Right cardiac atrium (tissue), 5 donors: ENCODE measurements at places on chromosomes 7 and 10. TPM values are rescaled to one million over a fixed set of nuclear protein-coding genes. Genes with fewer than 3 reads are reported as not detected.

GRCh38 chr7:73969991-73970390 lies 58.0 kb upstream of the ELN start:
- no peak for DNase-seq

DNA sequence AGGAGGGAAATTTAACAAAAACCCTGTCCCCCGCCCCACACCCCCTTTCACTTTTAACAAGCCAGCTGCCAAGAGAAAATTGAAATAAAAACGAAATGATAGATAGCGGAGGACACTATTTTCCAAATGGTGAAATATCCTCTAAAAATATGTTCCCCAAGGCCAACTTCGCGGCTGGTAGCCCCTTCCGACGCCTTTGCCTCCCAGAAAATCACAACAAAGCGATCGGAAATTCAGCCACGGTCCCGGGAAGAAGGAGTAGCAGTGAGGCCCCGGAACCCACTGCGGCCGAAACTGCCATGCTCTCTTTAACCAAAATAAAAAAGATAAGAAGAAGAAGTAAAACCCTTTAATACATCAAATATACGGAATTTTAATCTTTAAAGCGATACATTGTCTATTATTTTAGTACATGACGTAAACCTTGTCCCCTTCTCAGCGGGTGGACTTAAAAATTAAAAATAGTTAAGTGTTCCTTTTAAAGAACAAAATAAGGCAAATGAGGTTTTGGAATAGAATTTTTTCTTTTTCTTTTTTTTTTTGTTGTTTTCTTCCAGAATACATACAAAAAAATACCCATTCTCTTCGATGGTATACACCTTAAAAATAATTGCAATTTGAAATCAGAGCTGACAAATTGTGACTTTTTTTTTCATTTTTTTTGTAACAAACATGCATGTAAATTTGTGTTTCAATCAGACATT lies 3.9 kb downstream of the ZNF503 start:
- no peak for DNase-seq

DNA sequence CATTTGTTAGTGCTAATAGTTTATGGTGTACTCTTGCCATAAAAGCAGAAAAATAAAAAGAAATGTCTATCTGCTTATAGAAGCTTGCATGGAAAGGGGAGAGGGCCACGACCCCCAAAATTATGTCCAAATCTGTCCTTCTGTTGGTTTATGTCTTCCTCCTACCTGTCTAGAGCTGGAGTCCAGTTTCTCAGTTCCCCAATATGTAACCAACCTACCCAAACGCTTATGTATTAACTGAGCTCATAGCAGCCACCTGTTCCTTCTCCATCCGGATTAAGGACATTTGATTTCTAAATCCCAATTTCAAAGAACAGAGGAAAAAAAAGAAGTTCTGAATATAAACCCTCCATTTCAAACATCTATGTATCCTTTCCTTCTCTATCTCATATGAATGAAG lies 30.3 kb upstream of the TPK1 start:
- no peak for DNase-seq

Gene MMP21
- total RNA-seq, result 0.71 TPM

DNA sequence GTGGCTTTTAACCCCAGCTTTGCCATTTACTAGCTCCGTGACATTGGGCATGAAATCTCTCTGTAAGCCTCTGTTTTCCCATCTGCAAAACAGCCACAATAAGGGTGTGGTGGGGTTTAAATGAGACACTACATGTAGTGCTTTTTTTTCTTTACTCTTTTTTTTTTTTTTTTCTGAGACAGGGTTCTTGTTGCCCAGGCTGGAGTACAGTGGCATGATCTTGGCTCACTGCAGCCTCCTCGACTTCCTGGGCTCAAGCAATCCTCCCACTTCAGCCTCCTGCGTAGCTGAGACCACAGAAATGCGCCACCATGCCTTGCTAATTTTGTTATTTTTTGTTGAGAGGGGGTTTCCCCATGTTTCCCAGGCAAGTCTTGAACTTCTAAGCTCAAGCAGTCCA lies 8.3 kb upstream of the DENND10 start:
- no peak for DNase-seq

DNA sequence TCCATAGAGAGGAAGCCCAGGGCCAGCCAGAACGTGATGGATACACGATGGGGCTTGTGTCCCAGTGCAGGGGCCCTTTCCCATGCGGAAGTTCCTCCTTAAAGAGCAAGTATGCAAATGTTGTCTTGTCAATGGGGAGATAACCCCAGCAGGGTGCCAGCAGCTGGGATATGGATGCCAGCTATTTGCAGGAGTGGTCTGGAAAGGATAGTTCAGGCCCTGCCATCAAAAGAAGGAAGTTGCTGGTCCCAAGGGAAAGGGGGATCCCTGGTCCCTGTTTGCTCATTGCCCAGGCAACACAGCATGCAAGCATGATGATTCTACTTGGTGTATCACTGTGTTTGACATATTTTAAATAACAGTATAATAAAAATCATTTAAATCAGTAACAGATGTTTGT lies 73.1 kb upstream of the HECW1 start:
- no peak for DNase-seq

DNA sequence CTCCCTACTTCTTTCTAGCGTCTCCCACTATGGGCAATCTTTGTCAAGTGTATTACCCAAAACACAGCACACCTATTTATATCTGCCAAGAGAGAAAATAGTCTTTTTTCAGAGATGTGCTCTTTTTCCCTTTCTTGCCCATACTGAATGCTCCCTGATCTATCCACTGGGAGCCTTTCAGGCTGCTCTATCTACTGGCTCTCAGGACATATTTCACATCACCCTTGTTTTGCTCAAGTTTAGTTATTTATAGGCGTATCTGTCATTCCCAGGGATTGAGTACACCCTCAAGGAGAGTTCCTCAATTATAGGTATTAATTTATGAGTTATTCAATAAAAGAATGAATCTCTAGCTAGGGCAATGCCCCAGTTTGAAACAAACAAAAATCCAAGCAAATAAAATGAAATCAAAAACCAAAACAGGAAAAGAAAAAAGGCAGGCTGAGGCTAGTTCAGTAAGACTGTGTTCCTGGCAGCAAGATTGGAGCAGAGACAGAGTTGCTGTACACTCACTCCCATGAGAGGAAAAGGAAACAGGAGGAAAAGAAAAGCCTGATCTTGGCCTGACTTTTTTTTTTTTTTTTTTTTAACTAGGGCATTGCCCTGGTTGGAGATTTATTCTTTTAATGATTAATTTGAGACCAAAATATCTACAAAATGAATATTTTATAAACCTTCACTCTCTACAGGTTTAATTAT lies 665.9 kb upstream of the PCDH15 start:
- DNase-seq, result no peak

GRCh38 chr7:101179117-101179516 lies 976 bp downstream of the NAT16 start:
- no peak for DNase-seq

Gene IFIT1B
- not detected for total RNA-seq

Gene HMX3
- total RNA-seq, result not detected

Gene ABCB4
- total RNA-seq, result 7.9 TPM

DNA sequence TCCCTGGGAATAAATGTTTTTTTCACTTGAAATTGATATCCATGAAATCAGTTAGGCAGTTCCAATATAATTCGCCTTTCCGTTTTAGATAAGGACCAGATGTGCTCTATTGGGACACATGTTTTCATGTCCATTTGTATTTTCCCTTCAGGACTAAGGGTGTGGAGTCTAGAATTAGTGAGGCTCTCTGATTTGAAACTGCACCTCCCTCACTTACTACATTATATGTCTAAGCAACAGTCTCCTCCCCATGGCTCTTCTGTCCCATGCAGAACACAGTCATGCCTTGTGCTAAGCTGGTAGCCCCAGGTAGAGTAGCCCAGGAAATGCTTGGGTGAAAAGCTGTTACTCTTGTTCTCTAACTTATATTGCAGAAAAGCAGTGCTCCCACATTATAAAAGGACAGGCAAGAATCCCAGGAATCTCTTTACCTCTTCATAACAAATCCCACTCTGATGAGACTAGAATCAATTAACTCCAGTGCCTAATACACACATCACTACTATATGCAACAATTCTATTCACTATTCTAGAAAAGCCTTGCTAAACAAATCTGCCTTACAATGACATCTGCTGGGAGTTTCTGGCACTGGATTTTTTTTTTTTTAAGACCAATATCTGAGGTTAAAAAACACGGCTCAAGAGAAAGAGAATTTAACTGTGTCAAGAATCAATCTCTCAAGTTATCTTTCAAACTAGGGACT lies 293.9 kb downstream of the SNX13 start:
- no peak for DNase-seq

Gene CALHM1
- total RNA-seq, result not detected

DNA sequence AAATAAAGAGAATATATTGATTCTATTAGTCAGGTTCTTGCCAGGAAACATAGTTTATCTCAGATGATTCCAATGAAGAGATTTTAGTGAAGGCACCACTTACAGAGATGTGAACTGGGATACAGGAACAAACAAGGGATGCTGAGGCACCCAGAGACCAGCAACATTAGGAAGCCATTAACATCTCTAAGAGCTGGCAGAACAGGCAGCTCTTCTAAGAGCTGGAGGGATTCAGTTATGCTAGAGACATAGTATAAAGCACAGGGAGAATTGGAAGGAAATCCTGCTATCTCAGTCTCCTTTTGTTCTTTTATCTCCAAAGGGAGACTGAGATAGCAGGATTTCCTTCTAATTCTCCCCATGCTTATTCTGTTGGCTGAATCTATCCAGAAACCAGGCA lies 22.0 kb downstream of the OR6B1 start:
- DNase-seq, result no peak

GRCh38 chr10:43430926-43431663 lies 5.8 kb upstream of the ZNF487 start:
- no peak for DNase-seq

DNA sequence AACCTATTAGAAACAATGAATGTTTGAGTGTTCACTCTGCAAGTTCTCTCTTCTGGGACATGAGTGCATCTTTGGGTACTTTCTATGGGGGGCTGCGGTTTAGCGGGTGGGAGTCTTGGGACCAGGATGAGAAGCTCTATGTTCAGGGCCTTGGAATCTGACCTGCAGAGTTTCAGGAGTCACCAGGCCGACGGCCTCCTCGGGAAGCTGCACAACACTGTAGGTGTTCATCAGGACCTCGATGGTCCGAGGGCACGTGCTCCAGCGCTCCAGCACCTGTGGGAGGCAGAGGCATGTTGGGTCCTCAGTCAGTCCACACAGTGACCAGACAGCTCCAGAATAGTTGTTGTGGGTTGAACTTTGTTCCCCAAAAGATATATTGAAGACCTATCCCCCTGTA lies 8.9 kb upstream of the GBX1 start:
- DNase-seq, result no peak

Gene LIPM
- total RNA-seq, result not detected

GRCh38 chr7:148773334-148773733 lies 74.6 kb downstream of the CUL1 start:
- no peak for DNase-seq

DNA sequence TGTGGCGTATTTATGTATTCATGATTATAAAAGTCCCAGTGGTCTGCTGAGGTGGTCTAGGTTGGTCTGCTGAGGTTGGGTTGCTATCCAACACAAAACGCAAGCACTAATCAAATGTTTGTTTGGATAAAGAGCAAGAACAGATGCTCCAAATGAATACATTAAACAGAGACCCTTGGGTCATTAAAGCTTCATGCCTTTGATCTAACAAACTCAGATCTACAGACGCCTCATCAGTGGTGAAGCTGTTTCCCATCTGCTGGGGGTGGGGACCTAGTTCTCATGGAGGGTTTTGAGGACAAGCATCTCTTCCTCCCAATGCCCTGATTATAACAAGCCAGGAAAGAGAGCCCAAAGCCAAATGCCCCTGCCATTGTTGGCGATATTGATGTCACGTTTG lies 786.7 kb downstream of the NRG3 start:
- DNase-seq, result no peak

Gene ZNF425
- 0.79 TPM for total RNA-seq

Gene SLC16A12
- 3.3 TPM for total RNA-seq

DNA sequence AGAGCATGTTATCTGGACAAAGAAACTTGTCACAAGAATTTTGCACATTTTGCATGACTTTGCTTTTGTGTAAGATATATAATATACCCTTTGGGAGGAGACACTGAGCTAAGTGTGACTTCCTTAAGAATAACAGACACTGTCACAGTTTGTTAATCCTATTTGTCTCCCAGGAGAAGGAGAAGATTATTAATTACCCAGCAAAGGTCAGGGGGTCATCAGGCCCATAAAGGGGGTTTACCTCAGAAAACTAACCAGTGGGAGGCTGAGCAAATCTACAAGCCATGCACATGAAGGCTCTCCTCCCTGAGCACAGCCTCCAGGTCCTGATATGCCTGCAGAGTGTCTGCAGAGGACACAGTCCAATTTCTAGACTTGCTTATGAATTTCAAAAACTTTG lies 10.1 kb upstream of the MET start:
- DNase-seq, result no peak

GRCh38 chr10:47028466-47028865 lies 117.2 kb downstream of the PTPN20 start:
- no peak for DNase-seq

DNA sequence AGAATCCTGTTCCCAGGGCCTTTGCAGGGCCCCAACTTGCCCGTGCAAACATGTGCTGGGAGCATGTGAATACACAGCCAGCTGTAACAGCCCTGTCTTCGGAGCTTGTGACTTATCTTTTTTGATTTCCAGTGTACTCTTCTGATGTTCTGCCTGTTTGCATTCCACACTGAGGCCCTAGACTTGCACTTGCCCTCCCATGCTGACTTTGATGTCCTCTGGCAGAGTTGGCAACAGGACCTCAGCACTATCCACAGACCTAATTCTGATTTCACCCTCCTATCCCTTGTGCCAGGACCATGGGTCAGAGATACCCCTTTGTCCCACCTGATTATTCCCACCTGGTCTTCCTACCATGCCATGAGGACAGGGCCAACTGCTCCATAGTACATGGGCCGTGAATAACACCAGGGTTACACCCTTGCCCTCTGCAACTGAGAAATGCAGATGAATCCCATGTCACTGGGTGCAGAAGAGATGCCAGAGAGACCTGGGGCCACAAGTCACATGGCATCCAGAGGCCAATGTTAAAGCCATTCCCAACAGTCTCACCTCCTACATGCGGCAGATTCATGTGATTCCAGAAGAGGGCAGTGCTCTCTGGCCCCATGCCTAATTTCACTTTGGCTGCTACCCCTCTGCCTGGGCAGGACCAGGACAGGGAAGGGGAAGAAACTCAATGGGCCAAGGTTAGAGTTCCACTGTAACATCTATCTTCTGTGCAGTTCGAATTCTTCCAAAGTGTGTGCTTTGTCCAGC lies 43.0 kb downstream of the SCRN1 start:
- peak; percentile 44 for DNase-seq

Gene IDI2
- not detected for total RNA-seq

Gene TSPAN33
- 12.8 TPM for total RNA-seq

GRCh38 chr7:123987445-123987844 lies 45.4 kb downstream of the TMEM229A start:
- DNase-seq, result no peak

Gene MGMT
- total RNA-seq, result 11.3 TPM

- DNase-seq, result no peak
These were observed 1.0 kb downstream of the ATE1 start for GRCh38 chr10:121926671-121927317.

- no peak for DNase-seq
These were observed 18.8 kb upstream of the ABCB5 start for GRCh38 chr7:20596653-20597052.

- no peak for DNase-seq
These were observed 55.6 kb upstream of the DLX6 start for GRCh38 chr7:96949766-96950165.

Gene GNGT1
- total RNA-seq, result not detected

Gene DNAJC30
- total RNA-seq, result 16.9 TPM
